ENCODE measurements at places on chromosomes 3 and 15.

GRCh38 chr15:47932261-47932660 lies 188.5 kb upstream of the SLC24A5 start:
- no peak for DNase-seq

DNA sequence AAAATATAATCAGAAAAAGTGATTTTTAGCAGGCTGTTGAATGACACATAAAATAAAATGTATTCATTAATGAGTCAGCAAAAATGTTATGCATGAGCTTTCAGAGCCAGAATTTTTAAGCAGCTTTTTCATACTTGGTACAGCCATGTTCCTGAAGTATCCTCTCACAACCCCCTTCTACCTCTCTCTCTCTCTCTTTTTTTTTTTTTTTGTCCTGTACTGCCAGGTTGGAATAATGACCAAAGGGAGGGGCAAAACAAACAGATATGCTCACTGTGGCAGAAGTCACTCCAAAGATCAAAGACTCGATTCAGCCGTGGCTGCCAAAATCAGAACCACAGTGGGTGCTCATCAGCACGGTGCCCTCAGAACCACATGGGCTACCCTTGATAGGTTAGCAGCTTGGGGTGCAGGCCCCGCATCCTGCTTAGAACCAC lies 383.0 kb downstream of the ZBTB20 start:
- DNase-seq = no peak

GRCh38 chr3:50450209-50450921 lies 53.1 kb downstream of the CACNA2D2 start:
- no peak for DNase-seq

GRCh38 chr3:40299721-40300335 lies 9.7 kb upstream of the EIF1B start:
- no peak for DNase-seq

DNA sequence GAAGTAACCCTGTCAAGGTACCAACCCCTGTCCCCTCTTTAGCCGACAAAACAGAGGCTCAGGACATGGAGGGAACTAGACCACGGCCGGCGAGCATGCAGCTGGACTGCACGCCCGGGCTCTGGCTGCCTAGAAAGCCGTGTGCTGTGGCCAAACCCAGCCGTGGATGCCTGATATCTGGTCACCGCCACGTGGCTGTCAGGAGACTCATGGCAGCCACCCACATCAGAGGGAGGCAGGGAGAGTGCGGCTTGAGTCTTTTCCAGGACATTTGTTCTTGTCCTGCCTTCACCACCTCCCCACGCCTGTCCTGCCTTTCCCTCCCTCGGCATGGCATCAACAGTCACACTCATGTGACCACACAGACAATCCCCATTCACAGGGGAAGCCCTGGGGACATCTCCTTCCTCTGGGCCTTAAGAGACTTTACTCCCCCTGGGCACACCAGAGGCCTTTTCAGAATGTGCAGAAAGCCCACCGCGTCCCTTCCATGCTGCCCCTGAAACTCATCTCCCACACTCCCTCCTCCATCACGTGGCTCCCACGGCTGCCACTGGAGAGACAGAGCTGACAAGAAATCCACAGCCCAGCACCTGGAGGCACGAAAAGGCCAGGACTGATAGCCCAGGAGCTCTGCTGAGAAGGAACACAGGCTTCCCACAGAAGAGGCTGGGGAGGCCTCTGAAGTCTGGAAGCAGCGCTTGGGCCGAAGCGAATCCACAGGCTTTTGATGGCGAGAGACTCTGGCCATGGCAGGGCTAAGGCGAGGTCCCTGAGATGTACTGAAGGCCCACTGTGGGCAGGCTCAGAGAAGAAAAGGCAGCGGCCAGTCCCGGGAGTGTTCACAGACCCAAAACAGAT lies 71.2 kb upstream of the IQSEC1 start:
- DNase-seq = peak; percentile 41

GRCh38 chr15:74709892-74710291 lies 14.1 kb upstream of the EDC3 start:
- DNase-seq = no peak

DNA sequence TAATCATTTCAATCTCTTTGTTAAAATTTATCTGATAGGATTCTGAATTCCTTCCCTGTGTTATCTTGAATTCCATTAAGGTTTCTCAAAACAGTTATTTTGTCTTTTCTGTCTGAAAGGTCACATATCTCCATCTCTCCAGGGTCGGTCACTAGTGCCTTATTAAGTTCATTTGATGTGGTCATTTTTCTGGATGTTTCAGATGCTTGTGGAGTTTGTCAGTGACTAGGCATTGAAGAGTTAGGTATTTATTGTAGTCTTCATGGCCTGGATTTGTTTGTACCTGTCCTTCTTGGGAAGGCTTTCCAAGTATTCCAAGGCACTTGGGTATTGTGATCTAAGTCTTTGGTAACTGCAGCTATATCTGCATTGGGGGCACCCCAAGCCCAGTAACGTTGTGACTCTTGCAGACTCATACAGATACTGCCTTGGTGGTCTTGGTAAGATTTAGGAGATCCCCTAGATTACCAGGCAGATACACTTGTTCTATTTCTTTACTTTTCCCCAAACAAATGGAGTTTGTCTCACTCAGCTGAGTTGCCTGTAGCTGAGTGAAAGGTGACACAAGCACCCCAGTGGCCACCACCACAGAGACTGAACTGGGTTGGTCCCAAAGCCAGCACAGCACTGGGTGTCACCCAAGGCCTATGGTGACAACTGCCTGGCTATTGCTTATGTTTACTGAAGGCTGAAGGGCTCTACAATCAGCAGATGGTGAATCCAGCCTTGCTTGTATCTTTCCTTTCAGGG lies 18.9 kb upstream of the SLC27A2 start:
- peak; percentile 59 for DNase-seq

GRCh38 chr3:183980403-183980802 lies 37.3 kb downstream of the ABCC5 start:
- DNase-seq = no peak

DNA sequence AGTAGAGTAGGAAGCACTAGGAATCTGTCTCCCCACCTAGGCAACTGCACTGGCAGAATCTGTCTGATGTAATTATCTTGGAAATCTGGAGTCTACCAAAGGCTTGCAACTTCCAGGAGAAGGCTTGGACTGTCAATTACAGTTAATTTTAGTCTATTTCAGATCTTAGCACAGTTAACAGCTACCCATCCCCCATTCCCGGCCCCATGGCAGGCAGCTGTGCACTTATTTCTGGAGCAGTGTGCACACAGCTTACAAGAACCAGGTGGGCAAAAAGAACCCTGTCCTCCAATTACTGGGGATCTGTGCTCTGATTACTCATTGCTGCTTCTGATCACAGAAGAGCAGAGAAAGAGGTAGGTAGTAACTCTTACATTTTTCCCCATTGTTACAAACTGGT lies 12.3 kb upstream of the CDAN1 start:
- no peak for DNase-seq

- DNase-seq = no peak
These were observed 190.7 kb downstream of the CD47 start for GRCh38 chr3:107899990-107900651.

GRCh38 chr3:45986303-45986982 lies 9.2 kb downstream of the FYCO1 start:
- DNase-seq = no peak

DNA sequence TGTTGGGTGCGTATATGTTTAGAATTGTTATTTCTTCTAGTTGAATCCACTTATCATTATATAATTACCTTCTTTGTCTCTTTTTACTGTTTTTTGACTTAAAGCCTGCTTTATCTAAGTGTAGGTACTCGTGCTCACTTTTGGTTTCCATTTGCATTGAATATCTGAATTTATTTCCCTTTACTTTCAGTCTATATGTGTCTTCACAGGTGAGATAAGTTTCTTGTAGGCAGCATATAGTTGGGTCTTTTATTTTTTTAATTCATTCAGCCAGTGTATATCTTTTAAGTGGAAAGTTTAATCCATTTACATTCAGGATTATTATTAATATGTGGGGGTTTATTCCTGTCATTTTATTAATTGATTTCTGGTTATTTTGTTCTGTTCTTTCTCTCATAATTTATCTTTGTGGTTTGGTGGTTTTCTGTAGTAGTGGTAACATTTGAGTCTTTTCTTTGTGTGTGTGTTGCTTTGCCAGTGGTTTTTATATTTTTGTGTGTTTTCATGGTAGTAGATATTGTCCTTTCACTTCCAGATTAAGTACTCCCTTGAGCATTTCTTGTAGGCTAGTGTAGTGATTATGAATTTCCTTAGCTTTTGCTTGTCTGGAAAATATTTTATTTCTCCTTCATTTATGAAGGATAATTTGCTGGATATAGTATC lies 27.3 kb downstream of the STT3B start:
- no peak for DNase-seq

- no peak for DNase-seq
These were observed 74.2 kb upstream of the ICE2 start for GRCh38 chr15:60553163-60553562.

DNA sequence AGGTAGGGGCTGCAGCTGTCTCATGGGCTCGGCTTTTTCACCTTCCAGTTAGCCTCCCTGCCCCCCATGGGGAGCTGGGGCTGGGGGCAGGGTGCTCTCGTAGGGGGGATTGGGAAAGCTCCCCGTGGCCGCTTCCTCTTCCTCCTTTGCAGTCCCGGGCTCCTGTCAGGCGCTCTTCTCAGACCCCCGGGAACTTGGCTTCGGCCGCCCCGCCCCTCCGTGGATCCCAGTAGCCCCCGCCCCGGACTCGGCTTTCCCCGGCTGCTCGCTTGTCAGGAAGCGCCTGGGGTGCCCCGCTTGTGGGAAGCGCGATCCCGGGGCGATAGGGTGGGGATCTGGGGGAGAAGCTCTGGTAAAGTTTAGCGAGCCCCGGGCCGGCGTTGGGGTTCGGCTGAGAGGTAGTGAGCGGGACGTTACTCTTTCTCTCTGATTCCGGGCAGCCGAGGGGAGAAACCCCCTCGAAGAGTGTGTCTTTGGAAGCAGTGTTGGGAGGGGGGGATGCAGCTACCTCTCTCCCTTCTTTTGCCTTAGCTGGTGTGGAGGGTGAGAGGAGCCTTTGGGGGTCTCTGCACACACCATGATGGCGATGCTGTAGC lies 611 bp downstream of the PIAS1 start:
- peak; percentile 92 for DNase-seq

DNA sequence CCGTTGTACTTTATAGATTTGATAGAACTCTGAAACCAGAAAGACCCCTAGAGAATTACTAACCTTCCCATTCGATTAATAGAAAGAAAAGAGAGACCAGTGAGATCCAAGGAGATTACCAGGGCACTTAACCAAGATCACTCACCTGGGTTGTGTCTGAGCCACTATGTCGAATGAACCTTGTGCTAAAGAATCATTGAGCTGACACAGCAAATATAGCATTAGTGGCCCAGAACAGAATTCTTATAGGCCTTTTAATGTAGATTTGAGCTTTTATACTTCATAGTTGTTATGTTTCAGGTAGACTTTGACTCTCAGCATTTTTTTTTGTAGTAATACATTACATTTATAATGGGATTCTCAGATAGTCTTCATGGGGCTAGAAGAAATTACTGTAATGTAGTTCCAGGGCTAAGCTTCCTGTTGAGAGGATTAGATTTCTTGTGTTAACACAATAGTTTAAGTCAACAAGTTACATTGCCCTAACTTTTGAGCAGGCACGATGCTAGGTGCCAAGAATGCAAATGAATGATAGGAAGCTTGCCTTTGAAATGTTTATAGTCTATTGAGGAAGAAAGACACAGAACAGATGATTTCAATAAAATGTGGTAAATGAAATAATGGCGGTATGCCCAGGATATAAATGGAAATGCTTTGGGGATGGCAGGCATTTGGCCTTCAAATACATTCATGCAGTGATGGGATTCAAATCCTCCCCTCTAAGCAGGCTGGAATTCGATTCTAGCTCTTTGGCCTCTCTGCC lies 24.4 kb upstream of the ABHD10 start:
- no peak for DNase-seq

- no peak for DNase-seq
These were observed 12.6 kb upstream of the ST6GAL1 start for GRCh38 chr3:186917512-186918312.

GRCh38 chr3:183576487-183577107 lies 21.1 kb upstream of the KLHL6 start:
- DNase-seq = no peak

- peak; percentile 77 for DNase-seq
These were observed 378.3 kb upstream of the RGMA start for GRCh38 chr15:93467337-93467736.

DNA sequence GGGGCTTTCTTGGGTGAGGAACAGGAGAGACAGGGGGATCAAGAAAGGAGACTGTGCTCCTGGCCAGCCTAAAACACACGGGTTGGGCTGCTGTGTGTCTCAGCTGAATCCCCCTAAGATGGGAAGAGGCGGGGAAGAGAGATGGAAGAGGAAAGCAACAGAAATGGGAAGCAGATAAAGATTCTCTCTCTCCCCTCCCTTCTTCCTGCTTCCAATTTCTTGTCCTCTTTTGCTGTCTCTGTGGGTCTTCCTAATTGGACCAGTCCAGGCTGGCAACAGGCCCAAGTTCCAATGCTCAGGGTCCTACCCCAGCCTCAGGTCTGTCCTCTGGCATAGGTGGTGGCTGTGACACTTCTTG lies 7.1 kb downstream of the ISLR2 start:
- DNase-seq = no peak

DNA sequence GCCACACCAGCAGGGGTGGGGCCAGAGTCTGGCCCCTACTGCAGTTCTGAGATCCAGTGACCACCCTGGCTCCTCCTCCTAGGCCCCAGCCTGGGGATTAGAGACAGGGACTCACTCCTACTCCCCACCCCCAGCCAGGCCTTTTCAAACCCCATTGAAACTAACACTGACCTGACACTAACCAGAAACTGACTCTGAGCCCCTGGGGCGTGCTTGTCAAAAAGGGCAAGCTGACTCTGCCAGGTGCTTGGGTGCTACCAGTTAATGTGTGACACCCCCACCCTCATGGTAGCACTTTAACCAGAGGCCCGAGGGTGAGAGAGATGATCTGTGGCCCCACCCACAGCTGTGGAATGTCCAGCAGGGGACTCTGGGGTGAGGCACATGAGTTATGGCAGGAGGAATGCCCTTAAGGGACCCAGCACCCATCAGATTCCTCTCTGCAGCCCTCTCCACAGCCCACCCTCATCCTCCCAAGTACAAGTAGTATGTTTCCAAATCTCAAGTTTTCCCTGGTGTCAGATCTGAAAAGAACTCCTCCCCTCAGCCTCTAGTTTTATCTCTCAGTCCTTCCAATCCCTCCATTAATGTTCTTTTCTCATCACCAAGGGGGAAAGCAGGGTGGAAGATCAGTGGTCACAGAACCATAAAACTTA lies 1.4 kb downstream of the PTH1R start:
- peak; percentile 91 for DNase-seq

GRCh38 chr3:100629421-100630127 lies 20.2 kb downstream of the ADGRG7 start:
- DNase-seq = no peak

GRCh38 chr15:67854358-67854757 lies 14.5 kb upstream of the RNU6-1 start:
- peak; percentile 51 for DNase-seq

- DNase-seq = no peak
These were observed 290.5 kb downstream of the PLCL2 start for GRCh38 chr3:17175187-17175807.

GRCh38 chr15:62060896-62061280 lies 641 bp upstream of the VPS13C start:
- DNase-seq = no peak

- DNase-seq = no peak
These were observed at the start of gene SH2D7 for GRCh38 chr15:78092261-78093041. SH2D7 (plus strand) TSS chr15:78092561; CDS start chr15:78092585, 24 bp downstream.

All from islet precursor cell (in vitro differentiated cells).